ENCODE measurements at places on chromosomes 6 and 20.
A peak's percentile ranks its signal among the peaks of the same experiment; 100 is the strongest.

- DNase-seq = no peak
These were observed 22.4 kb downstream of the STK4 start for GRCh38 chr20:44988631-44989171.

DNA sequence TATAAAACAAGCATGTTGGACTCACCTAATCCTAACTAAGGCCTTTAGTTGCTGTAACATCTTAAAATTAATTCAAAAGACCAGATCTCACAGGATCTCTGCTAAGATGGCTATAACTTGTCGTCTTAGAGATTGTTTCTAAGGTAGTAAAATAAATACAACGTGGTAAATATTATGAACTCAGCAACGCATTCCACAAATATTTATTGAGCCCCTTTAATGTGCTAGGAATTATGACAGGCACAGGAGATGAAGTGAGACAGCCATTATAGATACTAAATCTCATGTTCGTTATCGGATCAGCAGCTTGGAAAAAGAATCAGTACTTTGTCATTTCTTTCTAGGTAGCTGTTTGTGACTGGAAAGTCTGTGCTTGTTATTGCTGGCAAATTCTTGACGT is 20.9 kb upstream of the MCM3 start:
- no peak for DNase-seq

- DNase-seq = no peak
These were observed 183.6 kb downstream of the EPHA7 start for GRCh38 chr6:93235775-93236174.

DNA sequence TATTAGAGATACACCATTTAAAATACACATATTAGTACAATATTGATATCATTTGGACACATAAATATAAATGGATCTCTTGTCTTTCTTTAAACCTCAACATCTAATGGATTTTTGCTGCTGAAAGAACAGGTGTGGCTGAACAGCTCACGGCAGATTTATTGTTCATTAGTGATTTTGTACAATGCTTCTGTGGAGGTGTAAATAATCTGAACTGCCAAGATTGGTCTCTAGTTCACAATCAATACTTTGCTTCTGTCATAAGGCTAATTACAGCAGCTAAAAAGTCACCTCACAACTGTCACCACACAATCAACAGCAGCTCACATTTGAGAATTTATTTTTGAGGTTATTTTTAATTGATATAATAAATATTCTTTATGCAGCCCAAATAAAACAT is 162.0 kb upstream of the SIM1 start:
- DNase-seq = no peak

GRCh38 chr6:53728570-53729194 is 63.1 kb upstream of the KLHL31 start:
- peak; percentile 43 for DNase-seq

DNA sequence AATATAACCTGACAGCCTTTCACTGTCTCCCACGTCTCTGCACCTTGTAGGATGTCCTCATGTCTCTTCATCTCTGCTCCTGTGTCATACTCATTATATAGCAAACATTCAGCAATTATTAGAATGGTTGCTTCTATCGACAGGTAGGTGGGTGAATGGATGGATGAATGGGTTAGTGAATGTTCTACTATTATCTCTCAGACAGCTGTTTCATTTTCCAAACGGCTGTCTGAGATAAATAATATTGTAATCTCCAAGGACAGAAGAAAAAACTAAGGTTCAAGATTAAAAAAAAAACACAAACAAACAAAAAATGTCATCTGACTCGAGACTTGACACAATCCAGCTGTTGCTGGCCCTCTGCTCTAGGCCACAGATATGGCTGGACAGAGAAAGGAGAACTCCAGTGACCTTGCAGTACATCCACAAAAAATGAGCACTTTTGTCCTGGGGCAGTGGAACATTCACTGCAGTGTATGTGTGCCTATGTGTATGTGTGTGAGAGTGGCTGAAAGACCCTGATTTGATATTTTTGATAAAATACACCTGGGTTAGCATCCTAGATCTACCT is 2.1 kb downstream of the HNF4A start:
- DNase-seq = no peak

GRCh38 chr6:63114610-63115211 is 96.6 kb upstream of the FKBP1C start:
- DNase-seq = no peak

- DNase-seq = no peak
These were observed 10.2 kb downstream of the NQO2 start for GRCh38 chr6:3009930-3010329.

DNA sequence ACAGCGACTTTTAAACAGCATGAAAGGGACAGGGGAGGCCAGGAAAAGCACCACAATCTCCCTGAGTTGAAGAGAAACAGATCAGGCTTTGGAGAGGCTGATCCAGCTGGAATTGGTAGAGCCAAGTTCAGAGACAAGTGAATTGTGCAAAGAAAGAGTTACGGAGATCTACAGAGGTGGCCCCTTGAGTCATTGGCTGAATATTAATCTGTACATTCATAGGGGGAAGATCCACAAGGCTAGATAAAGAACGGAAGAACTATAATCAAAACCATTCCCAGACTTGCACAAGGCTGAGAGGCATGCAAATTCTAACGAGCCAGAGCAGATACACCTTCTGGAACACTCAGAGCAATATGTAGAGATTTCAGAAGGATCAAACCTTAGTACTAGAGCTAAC is 14.2 kb upstream of the FOXQ1 start:
- DNase-seq = no peak

GRCh38 chr20:1994627-1995026 is 769 bp upstream of the PDYN start:
- no peak for DNase-seq

DNA sequence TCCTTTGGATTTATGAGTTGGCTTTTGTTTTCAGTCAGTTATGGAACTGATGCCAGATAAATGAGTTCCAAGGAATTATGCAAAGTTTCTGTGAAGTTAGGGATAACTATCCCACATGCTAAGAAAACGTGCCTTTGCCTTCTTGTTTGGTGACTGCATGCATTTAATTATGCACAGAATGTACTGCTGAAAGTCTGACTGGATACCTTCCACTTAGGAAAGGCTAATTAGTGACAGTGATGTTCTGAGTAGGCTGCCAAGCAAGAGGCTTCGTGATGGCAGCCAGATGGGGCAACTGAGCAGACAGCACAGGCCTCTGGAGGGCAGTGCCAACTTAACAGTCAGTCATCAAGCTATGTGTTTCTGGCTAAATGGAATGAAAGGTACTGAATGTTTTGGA is 289.9 kb downstream of the CD109 start:
- DNase-seq = no peak

DNA sequence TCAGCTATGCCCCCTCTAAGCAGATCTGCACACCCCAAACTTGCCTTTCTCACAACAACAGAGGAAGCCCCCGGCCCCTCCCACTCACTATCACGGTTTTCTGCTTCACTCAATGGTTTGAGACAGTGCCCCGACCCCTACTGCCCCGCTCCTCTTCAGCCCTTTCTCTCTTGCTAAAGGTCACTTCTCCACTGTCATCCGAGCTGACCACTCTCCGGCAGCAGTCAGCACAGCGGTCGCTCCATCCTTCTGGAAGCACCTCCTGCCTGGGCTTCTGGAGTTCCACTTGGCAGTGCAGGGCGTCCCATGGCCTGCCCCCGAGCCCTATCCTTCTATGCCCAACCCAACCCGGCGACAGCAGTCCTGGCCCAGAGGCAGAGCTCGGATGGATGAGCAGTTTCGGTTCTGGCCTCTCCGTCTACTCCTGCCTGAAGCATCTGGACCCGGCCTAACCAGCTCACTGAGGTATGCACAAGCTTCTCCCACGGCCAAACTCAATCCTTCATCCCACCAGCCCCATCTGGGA is 4.1 kb downstream of the CTSZ start:
- DNase-seq = no peak

GRCh38 chr6:105753620-105754211 is 332.4 kb upstream of the PRDM1 start:
- DNase-seq = no peak

- no peak for DNase-seq
These were observed 63.4 kb upstream of the CEP85L start for GRCh38 chr6:118714756-118715155.
